ELF-1 (cell line): ENCODE measurements at places on chromosomes 4 and X.

DNA sequence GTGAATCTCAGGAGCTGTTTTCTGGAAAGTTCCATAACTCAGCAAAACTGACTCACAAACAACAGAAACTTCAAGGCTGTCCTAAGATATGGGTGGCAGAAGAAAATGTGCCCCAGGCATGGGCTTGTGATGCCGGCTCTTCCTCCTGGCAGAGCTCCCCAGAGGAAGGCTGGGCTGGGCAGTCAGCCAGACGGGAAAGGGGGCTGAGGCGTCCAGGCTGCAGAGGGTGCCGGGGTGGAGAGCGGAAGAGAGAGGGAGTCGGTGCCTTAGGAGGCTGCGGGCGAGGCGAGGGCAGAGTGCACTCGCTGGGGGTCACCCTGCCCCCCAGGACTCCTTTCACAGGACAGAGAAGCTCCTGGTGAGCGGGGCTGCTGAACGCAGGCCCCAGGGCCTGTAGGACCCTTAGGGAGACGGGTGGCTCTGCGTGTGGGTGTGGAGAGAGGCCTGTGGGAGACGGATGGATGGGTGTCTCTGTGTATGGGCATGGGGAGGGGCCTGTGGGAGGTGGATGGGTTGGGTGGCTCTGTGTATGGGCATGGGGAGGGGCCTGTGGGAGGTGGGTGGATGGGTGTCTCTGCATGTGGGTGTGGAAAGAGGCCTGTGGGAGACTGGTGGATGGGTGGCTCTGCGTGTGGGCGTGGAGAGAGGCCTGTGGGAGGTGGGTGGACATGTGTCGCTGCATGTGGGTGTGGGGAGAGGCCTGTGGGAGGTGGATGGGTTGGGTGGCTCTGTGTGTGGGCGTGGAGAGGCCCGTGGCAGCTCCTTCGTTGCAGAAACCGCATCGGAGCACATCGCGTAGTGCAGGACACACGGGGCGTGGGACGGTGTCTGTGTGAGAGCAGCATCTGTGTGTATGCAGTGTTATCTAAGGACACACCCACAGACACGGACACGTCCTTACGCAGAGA lies 15.9 kb downstream of the PCGF3 start:
- no peak for DNase-seq

- DNase-seq, result peak; percentile 36
Observed at GRCh38 chrX:39073131-39073530, 271.9 kb downstream of the MID1IP1 start.

DNA sequence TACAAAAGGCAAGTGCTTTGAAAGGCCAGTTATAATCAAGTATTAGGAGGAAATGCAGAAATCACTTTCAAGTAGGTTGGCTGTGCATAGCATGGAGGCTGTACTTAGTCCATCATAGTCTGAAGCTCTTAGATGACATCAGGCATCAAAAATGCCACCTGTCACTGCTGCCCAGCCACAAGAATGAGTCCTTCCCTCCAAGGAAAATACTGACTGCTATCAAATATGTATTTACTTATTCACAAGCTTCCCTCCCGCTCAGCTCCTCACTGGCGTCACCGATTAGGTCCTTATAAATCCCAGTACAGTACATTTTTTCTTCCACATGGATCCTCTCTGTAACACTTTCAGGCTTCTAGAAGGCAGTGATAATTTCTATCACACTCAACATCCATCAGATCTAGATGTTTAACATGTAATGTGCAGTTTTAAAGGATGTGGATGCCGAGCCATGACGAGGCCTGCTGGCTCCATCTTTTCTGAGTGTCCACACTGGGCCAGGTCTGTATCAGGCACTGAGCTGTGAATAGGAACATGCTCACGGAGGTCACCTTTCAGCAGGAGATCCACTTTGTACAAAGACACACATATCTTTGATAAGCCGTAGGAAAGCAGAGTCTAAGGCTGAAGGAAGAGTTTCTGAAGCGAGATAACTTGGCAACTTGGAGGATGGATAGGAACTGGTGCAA lies 121.9 kb downstream of the PALLD start:
- no peak for DNase-seq

DNA sequence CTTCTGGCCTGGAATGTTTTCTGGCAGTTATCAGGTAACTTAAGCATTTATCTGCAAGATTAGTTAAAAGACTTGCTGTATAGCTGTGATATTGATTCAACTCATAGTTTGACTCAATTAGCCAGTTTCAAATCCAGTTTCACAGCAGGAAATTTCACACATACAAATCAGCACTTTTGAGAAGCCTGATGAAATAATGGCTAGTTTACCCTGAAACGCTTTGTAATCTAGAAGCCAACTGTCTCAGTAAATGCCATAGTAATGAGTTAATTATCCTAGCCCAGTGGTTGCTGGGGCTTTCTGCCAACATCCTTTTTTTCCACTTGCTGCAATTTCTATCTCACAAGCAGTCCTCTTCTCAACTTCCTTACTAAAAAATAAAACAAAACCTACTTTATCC lies 53.1 kb downstream of the ARHGEF38 start:
- no peak for DNase-seq

DNA sequence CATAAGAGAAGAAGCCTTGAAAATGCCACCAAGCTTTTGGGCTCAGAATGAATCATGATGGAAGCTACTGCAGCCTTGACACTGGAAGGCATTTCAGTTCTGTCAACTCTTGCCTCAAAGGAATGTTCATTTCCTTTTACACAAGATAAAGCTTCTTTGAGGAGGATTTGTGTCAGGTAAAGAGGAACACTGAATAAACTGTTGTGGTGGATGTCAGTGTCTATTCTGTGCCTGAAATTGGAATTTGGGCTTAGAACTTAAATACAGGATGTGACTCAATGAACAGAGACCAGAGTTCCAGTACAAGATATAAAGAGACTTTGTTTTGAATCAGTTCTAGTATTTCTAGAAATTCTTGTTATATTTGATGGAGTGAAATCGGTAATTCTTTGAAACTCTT lies 313.2 kb downstream of the PACRGL start:
- DNase-seq, result no peak
